ENCODE measurements at places on chromosomes 13 and 19.

DNA sequence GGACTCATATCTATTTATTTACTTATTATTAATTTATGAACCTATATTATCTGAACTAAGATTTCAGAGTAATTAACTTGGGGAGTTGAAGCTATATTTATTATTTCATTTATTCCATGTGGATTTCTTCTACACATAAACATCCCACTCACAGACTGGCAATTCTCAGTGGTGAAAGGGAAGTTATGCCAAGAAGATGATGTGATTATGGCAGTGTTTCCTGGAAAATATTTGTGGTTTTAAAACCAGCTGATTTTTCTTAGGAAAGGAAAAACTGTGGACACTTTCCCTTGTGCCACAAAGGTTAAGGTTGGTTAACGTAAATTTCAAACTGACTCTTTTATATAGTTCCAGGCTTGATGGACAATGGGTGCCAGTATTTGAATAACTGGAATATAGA is 513.1 kb downstream of the SLITRK6 start:
- no peak for DNase-seq

DNA sequence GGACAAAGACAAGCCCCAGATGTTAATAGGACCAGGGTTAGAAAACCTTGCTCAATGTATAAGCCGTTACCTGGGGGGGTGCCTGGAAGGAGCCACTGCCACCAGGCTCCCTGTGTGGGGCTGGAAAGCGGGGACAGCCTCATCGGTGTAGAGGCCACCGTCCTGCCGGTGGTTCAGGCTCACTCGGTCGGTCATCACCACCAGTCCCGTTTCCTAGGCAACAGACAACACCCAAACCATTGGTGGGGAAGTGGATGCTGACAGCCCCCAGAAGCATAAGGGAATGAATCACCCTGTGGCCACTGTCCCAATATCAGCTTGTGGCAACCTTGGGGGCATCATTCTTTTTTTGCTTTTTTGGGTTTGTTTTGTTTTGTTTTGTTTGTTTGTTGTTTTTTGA is 55.8 kb downstream of the CPAMD8 start:
- no peak for DNase-seq

DNA sequence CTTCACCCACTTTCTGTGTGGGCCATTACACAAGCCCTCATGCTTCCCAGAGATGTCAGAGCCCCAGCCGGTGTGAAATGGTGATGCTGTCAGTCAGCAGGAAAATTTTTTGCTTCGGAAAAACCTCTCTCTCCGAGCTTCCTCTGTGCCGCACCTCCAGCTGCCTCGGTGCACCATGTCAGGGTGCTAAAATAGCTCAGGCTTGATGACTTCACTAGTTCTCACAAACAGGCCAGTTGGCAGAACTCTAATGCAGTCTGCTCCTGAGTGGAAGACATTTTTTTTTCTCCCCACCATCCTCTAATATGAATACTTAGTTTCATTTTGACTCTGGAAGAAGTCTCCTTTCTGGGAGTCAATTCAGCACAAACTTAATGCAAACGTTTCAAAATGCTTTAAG is 71.3 kb downstream of the KLF12 start:
- DNase-seq: no peak

- no peak for DNase-seq
These were observed 140.6 kb downstream of the IRS2 start for GRCh38 chr13:109645831-109646230.

DNA sequence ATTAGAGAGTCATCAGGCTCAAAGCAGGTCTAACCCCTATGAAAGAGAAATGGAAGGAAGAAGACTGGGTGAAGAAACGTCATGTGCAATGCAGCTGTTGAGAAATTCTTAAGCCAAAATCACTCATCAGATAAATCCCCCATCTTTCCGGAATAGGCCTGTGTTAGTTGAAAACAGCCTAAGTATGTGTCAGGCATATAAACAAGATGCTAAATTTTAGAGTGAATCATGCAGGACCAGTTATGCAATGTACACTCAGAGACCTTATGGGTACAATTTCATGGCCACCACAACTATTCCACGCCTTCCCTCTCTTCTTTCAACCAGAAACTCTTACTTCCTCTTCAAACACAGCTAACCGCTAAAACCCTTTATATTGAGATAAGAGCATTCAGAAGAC is 717.7 kb upstream of the ATXN8OS start:
- no peak for DNase-seq

DNA sequence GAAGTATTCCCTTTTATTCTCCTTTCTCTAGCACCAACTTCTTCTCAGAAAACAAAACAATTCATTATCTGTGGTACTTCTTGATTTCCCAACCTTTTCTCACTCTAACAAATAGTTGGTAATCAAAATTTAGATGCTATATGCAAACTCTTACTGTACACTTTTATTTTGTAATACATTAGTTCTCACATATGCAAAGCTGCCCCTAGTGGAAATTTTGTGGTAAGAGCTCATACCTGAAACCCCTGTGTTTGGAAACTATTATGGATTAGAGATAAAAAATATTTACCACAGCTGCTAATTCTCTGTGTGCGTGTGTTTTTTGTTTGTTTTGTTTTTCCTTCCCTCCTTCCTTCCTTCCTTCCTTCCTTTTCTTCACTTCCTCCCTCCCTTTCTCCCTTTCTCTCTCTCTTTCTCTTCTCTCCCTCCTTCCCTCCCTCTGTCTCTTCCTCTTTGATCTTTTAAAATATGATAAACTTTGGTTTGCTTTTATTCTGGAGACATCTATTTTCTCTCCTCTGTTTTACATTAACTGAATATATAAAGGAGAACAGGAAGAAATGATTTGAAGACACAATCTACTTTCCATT is 537.4 kb downstream of the SLITRK6 start:
- DNase-seq: no peak

DNA sequence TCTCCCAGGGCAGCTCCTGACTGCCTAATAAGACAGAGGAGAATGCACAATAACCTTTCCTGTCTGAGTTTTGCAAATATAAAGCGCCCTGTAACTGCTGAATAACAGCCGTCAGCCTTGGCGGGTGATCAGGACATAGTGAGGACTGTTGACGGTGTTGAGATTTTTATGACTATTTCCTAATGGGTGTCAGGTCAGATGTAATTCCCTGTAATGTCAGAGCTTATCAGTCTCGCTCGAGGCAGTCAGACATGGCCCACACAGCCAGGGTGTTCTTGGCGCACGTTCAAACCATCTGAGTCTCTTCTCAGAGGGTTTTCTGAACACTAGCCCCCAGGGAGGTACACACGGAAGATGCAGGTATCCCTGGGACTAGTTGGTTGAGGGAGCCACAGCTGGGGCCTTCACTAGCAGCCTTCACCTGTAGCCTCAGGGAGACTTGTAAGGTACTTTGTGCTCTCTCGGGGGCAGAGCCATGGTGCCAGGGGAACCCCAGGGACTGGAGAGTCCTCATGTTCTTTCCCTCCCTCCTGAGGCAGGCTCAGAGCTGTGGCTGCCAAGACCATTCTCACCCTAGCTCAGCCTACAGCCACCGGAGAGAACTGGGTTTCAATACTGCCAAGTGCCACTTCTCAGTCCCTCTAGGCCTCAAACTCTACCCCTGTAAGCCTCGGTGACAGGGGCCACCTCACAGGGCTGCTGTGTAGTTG is 213.1 kb downstream of the UQCRFS1 start:
- DNase-seq: no peak

DNA sequence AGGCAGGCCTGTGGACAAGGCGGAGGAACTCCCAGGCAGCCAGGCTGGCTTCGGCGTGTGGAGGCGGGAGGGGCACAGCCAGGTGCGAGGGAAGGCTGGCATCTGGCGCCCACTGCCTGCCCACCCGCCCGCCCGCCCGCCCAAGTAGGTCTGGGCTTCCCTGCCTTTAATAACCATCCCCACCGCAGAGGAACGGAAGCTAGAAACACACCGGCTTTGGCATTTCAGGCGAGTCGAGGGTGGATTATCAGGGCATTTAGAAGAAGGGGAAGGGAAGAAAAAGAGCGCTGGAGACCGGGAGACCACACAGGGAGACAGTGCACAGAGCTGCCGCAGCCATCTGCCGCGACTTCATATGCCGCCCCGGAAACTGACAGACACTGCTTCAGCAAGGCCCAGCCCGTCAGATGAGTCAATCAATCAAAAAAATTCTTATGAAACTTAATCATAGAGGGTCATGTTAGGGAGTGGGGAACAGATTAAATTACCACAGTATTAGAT is 199.7 kb downstream of the TSHZ3 start:
- no peak for DNase-seq

- DNase-seq: no peak
These were observed 3.4 kb downstream of the TCF3 start for GRCh38 chr19:1648920-1649541.

- DNase-seq: no peak
These were observed 4.1 kb downstream of the CCDC70 start for GRCh38 chr13:51865838-51866237.

- no peak for DNase-seq
These were observed 23.5 kb downstream of the EBPL start for GRCh38 chr13:49667773-49668172.

GRCh38 chr13:22740264-22740663 is 440.5 kb upstream of the SGCG start:
- DNase-seq: no peak

- no peak for DNase-seq
These were observed 1310.6 kb downstream of the SLITRK1 start for GRCh38 chr13:82571653-82572052.

DNA sequence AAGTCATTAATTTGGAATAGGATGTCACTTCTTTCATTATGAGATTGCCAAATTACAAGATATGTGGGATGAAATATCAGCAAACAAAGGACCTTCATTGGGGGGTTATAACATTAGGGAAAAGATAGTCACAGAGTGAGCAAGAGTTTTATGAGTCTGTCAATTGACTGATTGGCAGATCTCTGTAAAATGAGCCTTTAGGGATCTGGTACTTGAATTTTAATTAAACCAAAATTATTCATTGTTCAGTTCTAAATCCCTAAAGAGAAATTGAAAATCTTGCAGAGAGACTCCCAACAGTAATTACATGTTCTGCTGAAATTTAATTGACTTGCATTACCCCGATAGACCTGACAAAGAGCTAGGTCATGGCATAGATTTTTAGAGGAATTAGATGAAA is 768.1 kb upstream of the SPRY2 start:
- DNase-seq: no peak

GRCh38 chr19:46014941-46015686 is 7.7 kb downstream of the PGLYRP1 start:
- peak; percentile 64 for DNase-seq

- no peak for DNase-seq
These were observed 4.0 kb upstream of the RB1 start for GRCh38 chr13:48299591-48299990.

DNA sequence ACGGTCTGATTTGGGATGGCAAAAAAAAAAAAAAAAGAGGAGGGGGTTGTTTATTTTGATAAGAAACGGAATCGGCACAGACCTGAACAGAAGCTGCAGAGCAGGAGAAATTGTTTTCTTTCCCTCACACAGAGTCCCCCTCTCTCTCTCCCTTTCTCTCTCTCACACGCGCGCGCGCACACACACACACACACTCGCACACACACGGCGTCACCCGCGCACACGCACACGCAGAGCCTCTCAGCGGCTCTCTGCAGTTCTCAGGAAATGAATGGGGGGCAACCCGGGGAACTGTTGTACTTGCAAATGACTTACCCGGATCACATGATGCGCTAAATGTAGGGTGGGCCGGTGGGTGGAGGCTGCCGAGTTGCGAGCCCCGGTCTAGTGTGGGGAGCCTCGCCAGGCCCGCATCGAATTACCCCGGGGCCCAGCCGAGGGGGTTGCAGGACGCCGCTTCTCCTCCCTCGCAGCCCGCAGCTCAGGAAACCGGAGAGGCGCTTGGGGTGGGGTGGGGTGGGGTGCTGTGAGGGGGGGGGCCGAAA is 475 bp downstream of the KLF12 start:
- DNase-seq: peak; percentile 93

- no peak for DNase-seq
These were observed 114.0 kb upstream of the SLC7A1 start for GRCh38 chr13:29709407-29710069.

GRCh38 chr13:30033681-30034457 is 183.5 kb upstream of the UBL3 start:
- no peak for DNase-seq

DNA sequence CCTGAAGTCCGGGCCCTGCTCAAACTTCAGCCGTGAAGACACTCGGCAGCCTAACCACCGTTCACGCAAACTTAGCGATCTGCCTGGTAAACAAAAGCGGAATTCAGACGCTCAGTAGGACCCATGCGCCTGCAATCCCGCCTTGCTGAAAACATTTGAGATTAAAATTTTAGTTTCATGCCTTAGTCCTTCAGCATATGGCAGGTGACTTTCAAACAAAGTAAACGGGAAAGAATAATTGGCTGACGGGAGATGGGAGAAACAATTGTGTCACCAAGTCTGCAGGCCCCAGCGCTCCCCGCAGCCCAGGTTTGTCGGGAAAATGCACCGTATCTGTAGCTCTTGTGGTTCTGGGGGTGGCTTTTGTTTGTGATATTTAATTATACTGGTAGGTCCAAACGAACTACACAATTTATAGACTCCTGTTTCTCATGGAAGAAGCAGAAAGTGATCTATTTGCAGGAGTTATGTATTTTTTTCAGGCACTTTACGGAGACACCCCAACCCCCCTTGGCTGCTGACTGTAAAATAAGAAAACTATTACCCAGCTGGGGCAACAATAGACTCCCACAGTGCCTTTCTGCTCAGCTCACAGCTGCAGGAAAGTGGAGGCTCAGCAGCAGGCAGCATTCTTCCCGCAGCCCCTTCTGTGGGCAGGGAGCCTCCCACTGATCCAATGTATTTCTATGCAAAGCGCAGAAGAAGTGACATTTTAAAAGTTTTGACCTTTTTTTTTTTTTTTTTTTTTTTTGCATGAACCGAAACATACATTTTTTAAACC is 94.8 kb downstream of the SOX1 start:
- no peak for DNase-seq

DNA sequence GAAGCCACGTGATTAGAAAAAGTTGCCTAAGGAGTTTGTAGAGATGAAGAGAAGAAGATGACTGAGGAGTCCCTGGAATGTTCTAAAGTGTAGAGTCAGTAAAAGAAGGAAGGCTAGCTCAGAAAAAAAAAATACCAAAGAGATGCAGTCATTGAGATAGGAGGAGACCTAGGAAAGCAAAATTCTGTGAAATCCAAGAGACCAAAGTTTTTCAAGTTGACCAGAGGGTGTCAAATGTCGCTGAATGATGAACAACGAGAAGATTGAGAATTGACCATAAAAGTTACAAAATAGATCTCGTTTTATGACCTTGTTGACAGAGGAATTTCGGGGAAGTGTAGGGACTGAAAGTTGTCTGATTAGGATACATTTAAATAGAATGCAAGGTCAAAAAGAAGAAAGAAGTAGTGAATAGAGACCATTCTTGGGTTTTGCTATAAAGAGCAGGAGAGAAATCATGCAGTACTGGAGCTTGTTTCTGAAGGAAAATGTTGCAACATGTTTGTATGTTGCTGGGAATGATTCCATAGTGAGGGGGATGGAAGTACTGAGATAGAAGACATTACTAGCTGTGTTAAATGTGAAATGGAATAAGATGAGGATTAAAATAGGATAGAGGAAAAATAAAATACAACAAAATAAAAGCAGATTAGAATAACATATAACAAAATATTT is 30.2 kb upstream of the HTR2A start:
- no peak for DNase-seq

DNA sequence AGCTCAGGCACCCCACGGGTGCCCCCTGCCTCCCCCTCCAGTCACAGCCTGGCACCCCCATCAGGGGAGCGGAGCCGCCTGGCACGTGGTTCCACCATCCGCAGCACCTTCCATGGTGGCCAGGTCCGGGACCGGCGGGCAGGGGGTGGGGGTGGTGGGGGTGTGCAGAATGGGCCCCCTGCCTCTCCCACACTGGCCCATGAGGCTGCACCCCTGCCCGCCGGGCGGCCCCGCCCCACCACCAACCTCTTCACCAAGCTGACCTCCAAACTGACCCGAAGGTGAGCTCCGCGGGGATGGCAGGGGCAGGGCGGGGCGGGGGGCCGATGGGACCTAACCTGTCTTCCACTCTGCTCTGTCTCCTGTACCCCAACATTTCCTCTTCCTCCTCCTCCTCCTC is 25.0 kb downstream of the CKM start:
- DNase-seq: no peak

All from naive thymus-derived CD4-positive, alpha-beta T cell (primary cell).